ENCODE measurements at places on chromosomes 2 and 18.

DNA sequence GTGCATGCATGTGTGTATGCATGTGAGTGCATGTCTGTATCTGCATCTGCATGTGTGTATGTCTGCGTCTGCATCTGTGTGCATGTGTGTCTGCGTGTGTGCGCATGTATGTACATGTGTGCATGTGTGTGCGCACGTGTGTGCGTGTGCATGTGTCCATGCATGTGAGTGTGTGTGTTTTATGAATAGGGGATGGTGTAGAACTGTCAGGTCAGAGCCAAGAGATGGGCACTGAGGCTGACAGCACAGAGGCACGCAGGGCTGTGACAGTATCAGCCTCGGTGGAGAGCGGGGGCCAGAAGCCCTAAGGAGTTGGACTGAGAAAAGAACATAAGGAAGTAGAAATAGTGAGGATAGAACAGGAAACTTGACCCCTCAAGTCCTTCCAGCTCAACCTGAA lies 494.0 kb upstream of the MYT1L start:
- DNase-seq = no peak

- no peak for DNase-seq
These were observed 47.9 kb downstream of the SH3RF3 start for GRCh38 chr2:109176928-109177327.

DNA sequence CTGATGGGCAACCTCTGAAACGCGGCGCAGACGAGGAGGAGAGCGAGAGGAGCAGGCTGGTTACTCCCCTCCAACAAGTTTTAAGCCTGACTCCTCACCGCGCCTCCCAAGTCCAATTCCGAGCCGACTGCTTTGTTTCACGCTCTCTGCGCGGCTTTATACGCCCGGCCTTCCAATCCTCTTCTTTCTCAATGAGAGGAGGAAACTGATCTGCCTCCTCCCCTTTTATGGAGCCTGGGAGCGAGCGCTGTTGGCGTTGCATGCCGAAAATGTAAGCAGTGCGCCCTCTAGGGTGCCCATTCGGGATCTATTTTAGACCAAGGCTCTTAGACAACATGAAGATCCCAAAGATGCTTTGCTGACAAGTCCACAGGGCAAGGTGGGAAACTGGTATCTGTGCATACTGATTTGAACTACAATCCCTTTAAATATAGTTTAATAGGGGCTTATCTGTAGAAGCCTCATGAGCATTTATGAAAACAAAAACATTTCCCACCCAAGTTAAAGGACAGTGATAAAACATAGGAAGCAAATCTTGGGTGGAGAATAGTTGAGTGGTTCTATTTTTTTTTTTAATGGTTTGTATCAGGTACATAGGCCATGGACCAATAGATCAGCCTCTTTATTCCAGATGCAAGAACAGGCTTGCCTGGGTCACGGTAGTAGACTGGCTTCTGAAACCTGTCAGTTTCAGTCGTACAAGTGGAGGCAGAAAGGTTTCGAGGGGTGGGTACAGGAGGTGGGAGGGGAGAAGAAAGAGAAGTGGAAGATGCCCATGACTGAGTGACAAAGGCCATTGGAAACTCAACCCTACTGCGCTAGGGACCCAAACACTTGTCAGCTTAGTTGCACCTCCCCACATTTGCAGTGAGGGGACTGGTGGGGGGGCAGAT lies at the start of gene RND3:
Gene RND3 (minus strand): TSS at position 131 of the 893 bp plus-strand sequence. CDS start 250 bp downstream, outside the sequence.
- peak; percentile 44 for DNase-seq

GRCh38 chr18:58590839-58591238 lies 38.1 kb downstream of the ALPK2 start:
- DNase-seq = no peak

DNA sequence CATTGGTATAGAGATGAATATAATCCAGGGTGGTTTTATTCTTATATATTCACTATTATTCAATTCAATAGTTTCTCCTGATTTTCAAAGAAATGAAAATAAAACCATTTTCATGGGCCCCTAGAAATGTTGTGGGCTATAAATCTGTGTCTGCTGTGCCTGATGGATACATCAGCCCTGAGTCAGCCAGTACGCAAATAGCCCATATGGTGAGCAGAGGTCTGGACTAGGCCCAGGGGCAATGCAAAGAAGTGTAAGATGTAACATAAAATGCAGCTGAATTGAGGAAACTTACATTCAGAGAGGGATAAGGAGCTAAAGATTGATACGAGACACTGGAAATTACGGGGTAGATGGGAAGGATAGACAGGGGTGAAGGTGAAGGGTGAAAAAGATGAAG lies 122.5 kb downstream of the MAIP1 start:
- DNase-seq = no peak

- DNase-seq = no peak
These were observed 4.5 kb downstream of the CD28 start for GRCh38 chr2:203710952-203711351.

DNA sequence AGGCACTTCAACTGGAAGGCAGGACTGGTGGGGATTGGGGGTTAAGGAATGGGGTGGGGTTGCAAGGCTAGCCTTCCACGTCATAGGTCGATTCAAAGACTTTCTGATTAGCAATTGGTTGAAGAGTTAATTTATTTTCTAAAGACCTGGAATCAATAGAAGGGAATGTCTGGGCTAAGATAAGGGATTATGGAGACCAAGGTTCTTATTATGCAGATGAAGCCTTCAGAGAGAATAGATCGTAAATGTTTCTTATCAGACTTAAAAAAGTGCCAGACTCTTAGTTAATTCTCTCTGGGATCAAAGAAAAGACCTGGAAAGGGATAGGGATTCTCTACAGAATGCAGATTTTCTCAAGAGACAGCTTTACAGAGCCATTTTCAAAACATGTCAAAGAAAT lies 368.0 kb upstream of the DLGAP1 start:
- DNase-seq = no peak

DNA sequence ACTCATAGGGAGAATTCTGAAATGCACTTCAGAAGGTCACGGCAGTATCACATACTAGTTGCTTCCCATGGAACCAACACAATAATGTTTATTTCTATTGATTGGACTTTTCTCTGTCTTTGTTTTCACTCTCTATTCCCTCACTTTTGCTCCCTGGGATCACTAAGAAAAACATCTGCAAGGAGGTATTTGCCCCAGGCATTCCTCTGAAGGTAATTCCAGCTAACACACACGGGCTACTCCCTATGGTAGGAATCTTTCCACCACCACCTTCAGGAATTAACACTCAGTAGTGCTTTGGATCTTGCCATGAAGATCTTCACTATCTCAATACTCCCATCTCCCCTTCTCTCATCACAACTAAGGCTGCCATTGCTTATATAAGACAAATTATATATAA lies 353.3 kb downstream of the DSC3 start:
- DNase-seq = no peak

- DNase-seq = no peak
These were observed 377.9 kb upstream of the RAB12 start for GRCh38 chr18:8231316-8231715.

DNA sequence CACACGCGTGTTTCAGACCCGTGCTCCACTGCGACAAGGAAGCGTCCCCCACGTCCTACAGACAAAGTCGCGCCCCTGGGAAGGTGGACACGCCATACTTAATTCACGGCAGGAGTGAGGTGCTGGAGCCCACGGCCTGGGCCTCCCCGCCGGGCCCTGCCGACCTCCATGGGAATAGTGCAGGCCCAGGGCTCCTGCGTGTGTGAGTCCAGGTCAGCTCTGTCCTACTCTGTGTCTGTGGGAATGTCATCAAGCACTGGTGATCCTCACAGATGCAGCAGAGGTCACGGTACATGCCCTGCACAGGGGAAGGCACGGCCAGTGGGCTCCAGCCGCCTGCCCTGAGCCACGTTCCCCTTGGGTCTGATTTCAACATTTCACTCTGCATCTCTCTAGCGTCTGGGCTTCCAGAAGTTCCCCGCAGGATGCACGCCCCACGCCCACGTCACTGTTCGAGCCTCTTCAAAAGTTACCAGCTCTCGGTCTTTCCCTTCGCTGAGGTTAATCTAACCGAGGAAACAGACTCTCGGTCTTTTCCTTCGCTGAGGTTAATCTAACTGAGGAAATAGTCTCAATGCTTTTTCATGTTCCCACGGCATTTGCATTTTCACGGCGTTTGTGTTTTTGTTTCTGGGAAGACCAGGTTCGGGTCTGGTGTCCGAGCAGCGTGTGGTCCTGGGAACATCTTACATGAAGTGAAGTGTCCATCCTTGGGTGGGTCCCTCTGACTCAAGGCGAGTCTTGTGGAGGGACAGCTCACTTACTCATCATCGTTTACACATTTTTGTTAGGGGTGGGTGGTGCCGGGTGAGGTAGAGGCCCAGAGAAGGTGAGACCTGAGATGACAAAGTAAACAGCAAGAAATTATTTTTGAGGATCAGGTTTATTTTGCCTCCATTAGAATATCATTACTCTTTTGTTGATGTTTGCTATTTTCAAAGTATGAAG lies 157.3 kb upstream of the ALKAL2 start:
- no peak for DNase-seq

GRCh38 chr2:159129824-159130223 lies 156.7 kb downstream of the WDSUB1 start:
- peak; percentile 46 for DNase-seq

DNA sequence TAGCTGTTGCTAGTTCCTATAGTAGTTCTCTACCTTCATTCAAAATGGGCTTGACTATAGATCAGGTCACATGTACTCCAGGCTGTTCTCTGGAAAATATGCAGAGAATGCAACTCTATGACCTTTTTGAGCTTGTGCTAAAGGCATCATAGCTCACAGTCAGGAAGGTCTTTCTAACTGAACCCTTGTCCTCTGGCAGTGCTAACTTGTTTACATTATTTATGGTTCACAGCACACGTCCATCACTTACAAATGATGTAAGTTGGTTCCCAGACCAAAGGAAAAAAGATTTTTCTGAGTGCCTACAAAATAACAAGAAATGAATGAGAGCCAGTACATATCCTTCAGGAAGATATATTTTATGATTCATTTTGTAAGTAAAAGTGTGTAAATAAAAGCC lies 236.1 kb downstream of the GCA start:
- no peak for DNase-seq

GRCh38 chr18:41745166-41746049 lies 209.6 kb upstream of the PIK3C3 start:
- peak; percentile 23 for DNase-seq

- DNase-seq = no peak
These were observed 149.3 kb downstream of the COL6A3 start for GRCh38 chr2:237264480-237265219.

DNA sequence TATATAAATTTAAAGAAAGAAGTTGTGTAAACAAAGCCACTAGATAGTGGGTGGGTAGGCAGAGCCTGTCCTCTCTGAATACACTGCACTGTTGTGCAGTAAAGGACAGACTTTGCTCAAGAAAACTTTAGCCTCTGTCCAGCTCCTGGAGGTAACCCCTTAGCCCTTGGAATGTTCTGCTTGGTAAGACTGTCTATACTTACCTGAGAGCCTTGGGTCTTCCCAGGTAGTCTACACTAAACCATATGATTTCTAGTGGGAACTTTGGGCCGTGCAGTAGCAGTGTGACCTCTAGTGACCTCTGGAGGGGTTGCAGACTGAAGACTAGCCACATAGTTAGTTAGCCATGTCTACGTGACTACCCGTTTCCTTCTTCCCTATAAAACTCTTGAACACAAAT lies 678.3 kb upstream of the NRXN1 start:
- no peak for DNase-seq

GRCh38 chr2:176914371-176914770 lies 298.2 kb upstream of the HNRNPA3 start:
- DNase-seq = no peak

DNA sequence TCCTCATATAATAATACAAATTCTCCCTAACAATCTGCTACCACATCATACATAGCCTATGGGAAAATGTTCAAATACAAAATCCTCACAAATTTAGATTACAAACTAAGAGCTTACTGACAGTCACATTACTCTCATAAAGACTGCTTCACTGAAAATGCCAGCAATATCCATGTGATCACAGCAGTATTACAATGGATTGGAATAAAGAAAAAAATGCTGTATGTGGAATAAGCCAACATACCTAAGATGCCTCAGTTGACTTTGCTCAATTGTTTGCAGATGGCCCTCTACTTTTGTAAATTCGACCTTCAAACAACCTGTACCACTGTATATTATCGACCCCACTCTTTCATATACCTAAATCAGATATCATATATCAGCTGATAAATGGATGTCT lies 88.7 kb downstream of the DYM start:
- no peak for DNase-seq

DNA sequence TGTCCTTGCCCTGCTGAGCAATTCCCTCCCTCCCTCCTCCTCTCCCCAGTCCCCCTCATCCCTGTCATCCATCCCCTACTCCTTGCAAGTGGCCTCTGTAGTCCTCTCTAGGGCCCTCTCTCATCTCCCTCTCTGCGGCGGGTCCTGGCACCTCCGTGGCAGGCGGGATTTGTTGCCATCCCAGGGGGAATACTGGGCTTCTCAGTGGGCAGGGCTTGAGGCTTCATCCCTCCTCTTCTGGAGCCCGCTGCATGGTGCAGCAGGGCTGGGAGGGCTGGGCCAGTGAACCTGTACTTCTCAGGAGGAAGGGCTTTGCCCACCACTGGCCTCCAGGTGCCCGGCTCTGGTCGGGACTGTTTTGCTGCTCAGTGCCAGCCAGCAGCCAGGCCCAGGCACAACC lies 216.2 kb downstream of the TFCP2L1 start:
- no peak for DNase-seq

DNA sequence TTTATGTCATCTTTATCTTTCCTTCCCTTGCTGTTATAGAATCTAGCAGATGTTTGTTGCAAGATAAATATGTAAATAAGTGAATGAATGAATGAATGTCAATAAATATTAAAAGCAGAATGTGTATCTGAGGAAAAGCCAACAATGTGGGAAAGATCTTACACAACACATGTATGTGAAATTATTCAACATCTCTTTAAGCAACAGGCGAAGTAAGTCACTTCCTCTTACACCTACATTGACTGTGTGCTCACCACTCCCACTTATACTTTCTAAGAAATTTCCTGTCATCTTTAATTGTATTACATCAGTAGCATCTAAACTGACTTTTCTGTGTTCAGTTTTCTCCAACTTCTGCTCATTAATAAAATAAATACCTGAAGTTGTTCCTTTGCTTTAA lies 43.0 kb downstream of the RAD51AP2 start:
- DNase-seq = no peak

- DNase-seq = no peak
These were observed 164.8 kb downstream of the PRKCE start for GRCh38 chr2:45816272-45816671.

DNA sequence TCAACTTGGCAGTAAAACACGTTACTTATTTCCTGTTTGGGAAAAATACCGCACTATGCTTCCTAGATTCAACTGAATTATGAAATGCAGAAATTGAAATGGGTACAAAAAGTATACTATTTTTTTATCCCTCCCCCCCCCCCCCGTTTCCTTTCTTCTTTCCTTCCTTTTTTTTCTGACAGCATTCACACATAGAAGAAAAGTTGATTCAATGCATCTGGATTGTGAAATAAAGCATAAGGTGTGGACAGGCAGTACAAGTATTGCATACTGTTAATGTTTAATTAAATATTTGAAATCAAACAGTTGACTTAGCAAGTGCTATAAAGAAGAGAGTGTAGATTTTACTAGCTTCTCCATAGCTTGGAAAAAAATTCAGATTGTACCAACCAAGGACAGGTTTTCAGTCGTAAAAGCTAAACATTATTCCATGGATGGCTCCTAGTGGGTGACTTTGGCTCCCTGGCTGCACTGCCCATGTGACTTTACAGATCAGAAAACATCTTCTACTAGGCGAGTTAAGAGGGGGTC lies 21.6 kb upstream of the AGFG1 start:
- DNase-seq = no peak
